ENCODE measurements at places on chromosomes 7 and 10.

GRCh38 chr10:26733750-26734568 is 36.5 kb downstream of the PDSS1 start:
- DNase-seq, result no peak

- DNase-seq, result no peak
Measured at GRCh38 chr7:129914536-129915272, 38.1 kb downstream of the UBE2H start.

DNA sequence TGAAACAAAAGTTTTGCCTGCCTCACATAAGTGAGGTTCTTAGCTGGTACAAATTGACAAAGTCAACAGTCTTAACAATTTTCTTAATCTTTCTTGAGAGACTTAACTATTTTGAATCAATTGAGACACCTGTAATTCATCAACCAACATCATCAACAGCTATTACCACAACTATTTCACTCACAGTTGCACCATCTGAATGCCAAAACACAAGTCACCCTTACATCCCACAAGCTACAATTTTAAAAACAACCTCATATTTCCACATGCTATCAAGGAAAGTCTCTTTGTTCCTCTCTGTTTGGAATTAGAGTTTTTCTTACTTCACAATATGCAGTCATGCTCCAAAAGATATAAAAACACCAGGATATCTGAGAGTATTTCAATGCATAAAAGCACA is 4.9 kb downstream of the SMURF1 start:
- no peak for DNase-seq

- DNase-seq, result no peak
Measured at GRCh38 chr10:8221451-8221850, 167.0 kb downstream of the GATA3 start.

GRCh38 chr10:110241407-110241806 is 34.0 kb downstream of the MXI1 start:
- no peak for DNase-seq

- no peak for DNase-seq
Measured at GRCh38 chr7:34315032-34315431, 343.0 kb upstream of the NPSR1 start.
